ENCODE measurements at places on chromosomes 3 and 15. TPM values are rescaled to one million over a fixed set of nuclear protein-coding genes. Genes with fewer than 3 reads are reported as not detected.
A peak's percentile ranks its signal among the peaks of the same experiment; 100 is the strongest.

LMAN1L gene
- total RNA-seq, result 0.93 TPM

GNAT1 gene
- not detected for total RNA-seq

PRR20G gene
- total RNA-seq, result not detected

BNC1 gene
- not detected for total RNA-seq

CHRD gene
- not detected for total RNA-seq

HCN4 gene
- not detected for total RNA-seq

DNA sequence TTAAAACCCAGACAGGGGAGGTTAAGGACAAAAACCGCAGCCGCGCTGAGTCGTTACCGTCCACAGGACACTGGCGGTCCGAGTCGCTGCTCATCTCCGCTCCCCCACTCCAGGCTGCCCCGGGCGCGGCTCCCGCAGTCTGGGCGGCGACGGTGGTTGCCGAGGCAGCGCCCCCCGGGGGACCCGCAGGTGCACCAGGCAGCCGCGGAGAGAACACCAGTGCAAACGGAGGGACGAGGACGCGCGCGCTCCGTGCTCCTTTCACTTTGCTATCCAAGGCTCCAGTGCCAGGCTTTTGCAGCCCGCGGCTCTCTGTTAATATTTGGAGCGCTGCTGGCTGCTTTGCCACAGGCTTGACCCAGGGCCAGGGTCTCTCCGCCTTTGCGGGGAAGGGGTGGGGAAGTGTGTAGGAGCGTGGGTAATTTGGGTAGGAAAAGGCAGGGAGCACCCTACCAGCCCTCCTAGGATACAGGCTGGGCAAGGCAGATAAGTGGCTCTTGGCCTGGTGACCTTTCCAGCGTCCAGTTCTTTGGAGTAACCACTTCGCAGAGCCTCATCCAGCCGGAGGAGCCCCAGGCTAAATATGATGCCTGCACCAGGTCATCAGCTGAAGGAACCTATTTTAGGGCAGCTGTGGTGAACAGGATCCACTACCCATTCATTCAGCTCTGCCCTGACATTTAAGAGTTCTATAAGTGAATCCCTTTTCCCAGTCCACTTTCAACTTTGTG lies at the start of gene GADL1:
Gene GADL1 (minus strand): TSS at position 141 of the 731 bp plus-strand sequence. CDS start 47 bp downstream, at position 94.
- DNase-seq, result no peak
- peaks cover 57% of the 10 kb centered on the region for H3K27me3 ChIP-seq
- no peak within 1 kb of the TSS for H3K27ac ChIP-seq
- no peaks in the 10 kb centered on the region for H3K36me3 ChIP-seq

DNA sequence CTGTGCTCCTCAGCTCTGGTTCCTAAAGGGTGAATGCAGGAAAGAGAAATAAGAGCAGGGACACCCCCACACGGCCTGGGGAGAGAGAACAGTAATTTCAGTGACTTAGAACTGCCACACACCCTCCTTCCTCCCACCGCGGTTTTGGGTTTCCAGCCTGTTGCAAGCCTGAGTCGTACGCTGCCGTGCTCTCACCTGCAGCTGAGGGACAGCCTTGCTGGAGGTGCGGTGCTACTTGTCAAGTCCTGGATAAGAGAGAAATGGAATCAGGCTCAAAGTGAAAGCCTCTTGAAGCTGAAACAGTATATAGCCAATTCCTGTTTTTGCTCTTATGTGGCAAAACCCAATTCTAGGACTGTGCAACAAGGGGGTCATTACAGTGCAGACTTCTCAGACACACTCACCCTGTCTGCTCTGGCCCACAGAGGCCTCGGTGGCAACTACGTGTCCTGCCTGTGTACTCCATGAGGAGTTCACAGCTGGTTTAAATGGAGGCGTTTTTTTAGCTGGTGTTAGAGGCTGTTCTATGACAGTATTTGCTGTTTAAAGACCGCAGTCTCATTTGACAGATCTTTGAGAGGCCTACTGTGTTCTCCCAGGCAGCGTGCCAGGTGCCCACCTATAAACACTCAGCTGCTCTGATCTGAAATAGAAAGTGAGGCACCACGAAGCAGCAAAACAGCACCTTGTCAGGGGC lies 42.9 kb downstream of the TBC1D2B start:
- H3K27ac ChIP-seq, result peak overlapping the region; percentile 84
- H3K4me1 ChIP-seq, result peaks cover 84% of the 10 kb centered on the region
- H3K36me3 ChIP-seq, result peaks cover 39% of the 10 kb centered on the region
- peak overlapping the region; percentile 17 for H3K4me3 ChIP-seq

DNA sequence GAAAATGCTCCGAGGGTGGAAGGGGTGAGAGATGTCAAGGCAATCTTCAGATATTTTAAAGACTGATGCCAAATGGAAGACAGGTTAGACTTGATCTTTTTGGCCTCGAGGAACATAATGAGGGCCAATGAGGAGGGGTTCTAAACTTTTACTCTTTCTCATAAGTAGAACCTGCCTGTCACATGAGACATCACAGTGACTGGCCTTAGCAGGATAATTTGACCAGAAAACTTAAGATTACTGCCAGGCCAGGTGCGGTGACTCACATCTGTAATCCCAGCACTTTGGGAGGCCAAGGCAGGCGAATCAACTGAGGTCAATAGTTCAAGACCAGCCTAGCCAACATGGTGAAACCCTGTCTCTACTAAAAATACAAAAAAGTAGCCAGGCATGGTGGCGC lies 12.2 kb downstream of the TM4SF4 start:
- no peaks in the 10 kb centered on the region for H3K36me3 ChIP-seq
- H3K27me3 ChIP-seq, result peaks cover 8% of the 10 kb centered on the region
- no peaks in the 10 kb centered on the region for H3K4me1 ChIP-seq

GRCh38 chr15:101169495-101170071 lies 82.3 kb downstream of the CHSY1 start:
- peaks cover 44% of the 10 kb centered on the region for H3K36me3 ChIP-seq
- H3K27ac ChIP-seq, result peak overlapping the region; percentile 88
- peaks cover 57% of the 10 kb centered on the region for H3K4me1 ChIP-seq
- no peak for DNase-seq

DNA sequence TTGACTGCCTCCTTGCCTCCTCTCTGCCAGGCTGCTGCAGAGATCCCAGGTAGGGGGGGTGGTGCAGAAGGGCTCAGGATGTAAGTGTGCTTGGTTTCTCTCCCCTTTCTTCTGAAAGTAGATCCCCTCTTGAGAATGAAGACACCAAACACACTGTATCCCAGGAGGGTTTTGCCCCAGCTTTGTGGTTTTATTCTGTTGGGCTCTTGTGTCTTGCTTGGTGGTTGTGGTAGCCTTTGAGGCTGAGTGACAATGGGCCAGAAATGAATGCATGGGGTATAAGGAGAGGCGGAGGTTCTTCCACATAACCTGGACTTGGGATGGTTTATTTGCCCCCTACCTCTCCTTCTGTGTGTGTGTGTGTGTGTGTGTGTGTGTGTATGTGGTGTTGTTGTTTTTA lies 5.7 kb downstream of the PDIA5 start:
- H3K4me3 ChIP-seq, result no peak overlapping the region
- H3K27ac ChIP-seq, result no peak overlapping the region
- H3K27me3 ChIP-seq, result peaks cover 2% of the 10 kb centered on the region
- H3K4me1 ChIP-seq, result peaks cover 49% of the 10 kb centered on the region
- DNase-seq, result no peak

GRCh38 chr3:193598202-193598601 lies 5.2 kb downstream of the OPA1 start:
- peaks cover 63% of the 10 kb centered on the region for H3K4me1 ChIP-seq
- peaks cover 30% of the 10 kb centered on the region for H3K36me3 ChIP-seq
- no peaks in the 10 kb centered on the region for H3K27me3 ChIP-seq
- no peak for DNase-seq
- H3K4me3 ChIP-seq, result no peak overlapping the region

DNA sequence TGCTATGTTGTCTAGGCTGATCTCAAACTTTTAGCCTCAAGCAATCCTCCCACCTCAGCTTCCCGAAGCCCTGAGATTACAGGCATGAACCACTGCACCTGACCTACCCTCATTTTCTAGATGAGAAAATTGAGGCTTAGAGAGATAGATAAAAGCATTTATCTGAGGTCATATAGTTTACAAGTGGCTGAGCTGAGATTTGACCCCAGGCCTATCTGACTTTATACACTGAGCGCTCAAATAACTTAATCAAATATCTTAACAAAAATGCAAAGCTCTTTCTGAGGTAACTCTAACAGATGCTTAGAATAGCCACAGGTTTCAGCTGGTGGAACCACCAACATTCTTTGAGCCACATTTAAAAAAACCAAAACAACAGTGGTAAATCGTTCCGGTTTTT lies 5.5 kb downstream of the PLS1 start:
- H3K27ac ChIP-seq, result no peak overlapping the region
- H3K4me3 ChIP-seq, result no peak overlapping the region
- no peaks in the 10 kb centered on the region for H3K36me3 ChIP-seq
- peaks cover 16% of the 10 kb centered on the region for H3K4me1 ChIP-seq
- H3K27me3 ChIP-seq, result peaks cover 2% of the 10 kb centered on the region

DNA sequence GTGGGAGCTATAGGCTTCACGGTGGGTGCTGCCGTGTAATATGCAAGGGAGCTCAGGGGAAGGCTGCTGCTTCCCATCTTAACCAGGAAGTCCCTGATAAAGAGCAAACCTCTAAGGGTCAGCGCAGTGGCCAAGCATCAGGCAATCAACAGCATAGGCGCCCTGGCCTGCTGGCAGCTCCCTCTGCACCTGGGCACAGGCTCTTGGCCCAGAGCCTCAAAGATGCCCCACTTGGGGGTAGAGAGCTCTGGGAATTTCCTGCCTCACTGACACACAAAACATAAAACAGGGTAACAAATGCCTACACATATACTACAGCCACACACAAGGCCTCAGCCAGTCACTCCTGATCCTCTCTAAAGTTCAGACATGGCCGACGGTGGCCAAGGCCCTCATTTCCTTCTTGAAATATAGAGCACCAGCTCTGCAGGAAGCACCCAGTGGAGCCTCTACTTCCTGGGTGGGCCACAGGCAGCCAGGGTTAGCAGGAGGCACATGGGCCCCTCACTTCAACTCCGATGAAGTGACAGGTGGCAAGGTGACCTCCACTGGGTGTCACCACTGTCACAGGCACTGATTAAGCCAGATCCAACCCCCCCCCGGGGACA lies 20.5 kb downstream of the SLC41A3 start:
- no peak overlapping the region for H3K4me3 ChIP-seq
- no peaks in the 10 kb centered on the region for H3K36me3 ChIP-seq
- no peak overlapping the region for H3K27ac ChIP-seq
- H3K4me1 ChIP-seq, result no peaks in the 10 kb centered on the region
- DNase-seq, result no peak
- H3K27me3 ChIP-seq, result no peaks in the 10 kb centered on the region

DNA sequence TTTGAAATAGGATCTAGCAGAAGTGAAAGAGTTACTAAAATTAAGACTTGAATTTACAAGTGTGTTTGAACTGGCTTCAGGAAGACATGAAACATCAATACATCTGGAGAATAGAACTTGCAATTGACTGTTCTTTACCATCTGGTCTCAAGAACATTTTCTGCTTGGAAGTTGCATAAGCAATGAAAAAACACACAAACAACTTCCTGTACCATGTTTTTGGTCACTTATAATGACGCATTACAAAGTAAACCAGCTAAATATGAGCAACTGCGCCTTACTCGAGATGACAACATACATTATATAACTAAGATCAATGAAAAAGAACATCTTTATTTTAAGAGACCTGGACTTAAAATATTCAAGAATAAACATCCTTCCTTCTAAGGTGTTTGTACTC lies 112.5 kb downstream of the TIGIT start:
- peaks cover 4% of the 10 kb centered on the region for H3K4me1 ChIP-seq
- no peaks in the 10 kb centered on the region for H3K36me3 ChIP-seq
- H3K27ac ChIP-seq, result no peak overlapping the region
- H3K27me3 ChIP-seq, result peaks cover 25% of the 10 kb centered on the region
- DNase-seq, result no peak

DNA sequence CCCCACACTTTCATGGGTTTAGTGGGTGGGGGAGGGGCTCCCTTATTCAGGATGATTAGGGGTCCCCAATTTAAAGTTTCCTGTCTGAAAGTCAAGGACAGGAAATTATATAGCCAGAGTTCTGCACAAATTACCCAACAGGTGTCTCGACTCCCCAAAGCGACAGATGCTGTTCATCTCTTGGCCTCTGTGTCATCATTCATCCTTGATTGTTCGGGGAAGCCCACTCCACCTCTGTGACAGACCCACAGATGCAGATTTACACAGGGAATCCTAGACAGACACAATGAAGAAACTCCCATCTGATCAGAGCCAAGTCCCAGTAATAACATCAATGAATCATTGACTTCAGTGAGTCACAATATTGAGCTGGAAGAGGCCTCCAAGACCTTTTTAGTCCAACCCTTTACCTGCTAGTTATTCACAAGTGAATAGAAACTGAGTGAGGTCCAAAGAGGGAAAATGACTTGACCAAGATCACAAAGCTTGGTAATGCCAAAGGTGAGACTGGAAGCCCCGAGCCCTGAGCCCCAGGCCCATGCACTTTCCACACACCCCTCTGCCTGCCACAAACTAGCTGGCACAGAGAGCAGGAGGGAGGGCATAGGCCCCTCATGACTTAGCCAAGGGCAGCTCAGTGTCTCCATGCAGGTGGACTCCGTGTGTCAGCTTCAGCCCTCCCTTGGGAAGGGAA lies 7.9 kb upstream of the SRP14 start:
- peaks cover 76% of the 10 kb centered on the region for H3K4me1 ChIP-seq
- no peak overlapping the region for H3K4me3 ChIP-seq
- H3K36me3 ChIP-seq, result peaks cover 8% of the 10 kb centered on the region
- no peak for DNase-seq

GRCh38 chr3:160987982-160988964 lies 116.9 kb downstream of the B3GALNT1 start:
- no peaks in the 10 kb centered on the region for H3K27me3 ChIP-seq
- H3K27ac ChIP-seq, result no peak overlapping the region
- H3K4me1 ChIP-seq, result no peaks in the 10 kb centered on the region
- H3K4me3 ChIP-seq, result no peak overlapping the region
- DNase-seq, result no peak

- peaks cover 8% of the 10 kb centered on the region for H3K36me3 ChIP-seq
- DNase-seq, result no peak
- no peak overlapping the region for H3K4me3 ChIP-seq
- no peaks in the 10 kb centered on the region for H3K27me3 ChIP-seq
Measured at GRCh38 chr3:46209746-46210470, 1.8 kb upstream of the CCR1 start.

GRCh38 chr3:131494706-131495105 lies 8.1 kb downstream of the MRPL3 start:
- H3K27ac ChIP-seq, result no peak overlapping the region
- peaks cover 13% of the 10 kb centered on the region for H3K4me1 ChIP-seq
- H3K36me3 ChIP-seq, result peaks cover 48% of the 10 kb centered on the region
- no peaks in the 10 kb centered on the region for H3K27me3 ChIP-seq

DNA sequence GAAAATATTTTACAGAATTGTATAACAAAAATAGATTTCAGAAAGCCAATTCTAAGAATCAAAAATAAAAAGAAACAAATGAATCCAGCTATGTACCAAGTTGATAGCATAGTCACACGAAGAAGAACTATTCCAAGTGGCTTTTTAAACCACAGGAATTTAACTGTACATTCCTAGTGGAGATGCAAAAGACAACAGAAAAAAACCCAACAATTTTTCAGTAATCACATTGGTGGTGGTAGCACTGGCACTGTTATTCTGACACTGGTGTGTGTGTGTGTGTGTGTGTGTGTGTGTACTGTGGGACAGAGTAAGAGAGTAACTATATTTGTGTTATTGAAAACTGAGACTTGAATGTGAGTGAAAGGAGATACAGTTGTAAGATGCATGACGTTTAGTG lies 9.1 kb downstream of the BFSP2 start:
- DNase-seq, result no peak
- peaks cover 13% of the 10 kb centered on the region for H3K27me3 ChIP-seq
- H3K36me3 ChIP-seq, result no peaks in the 10 kb centered on the region
- H3K4me3 ChIP-seq, result no peak overlapping the region
